NCI-H1694 (cell line): ENCODE measurements at places on chromosomes 12 and 14.

GRCh38 chr12:12901158-12901791, 9.9 kb downstream of the GPRC5A start:
- no peak for DNase-seq

- DNase-seq, result no peak
Measured at GRCh38 chr12:47033081-47033480, 46.3 kb upstream of the PCED1B start.

DNA sequence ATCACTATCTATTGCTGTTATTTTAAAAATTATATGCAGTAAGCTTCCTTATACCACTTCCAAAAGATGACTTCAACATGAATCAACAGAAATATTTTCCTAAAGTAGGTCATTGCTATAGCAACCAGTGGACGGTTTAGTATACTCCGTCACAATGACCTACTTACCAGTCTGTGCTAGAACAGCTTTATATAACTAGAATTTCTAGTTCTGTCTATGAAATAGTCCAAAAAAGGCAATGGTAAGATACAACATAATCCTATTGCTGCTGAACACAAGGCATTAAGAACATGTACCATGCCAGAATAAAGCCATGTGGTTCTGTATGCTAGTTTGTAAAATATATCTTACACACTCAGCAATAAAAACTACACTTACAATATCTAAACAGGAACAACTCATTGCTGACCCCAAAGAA, 40.7 kb upstream of the MTERF2 start:
- no peak for DNase-seq

DNA sequence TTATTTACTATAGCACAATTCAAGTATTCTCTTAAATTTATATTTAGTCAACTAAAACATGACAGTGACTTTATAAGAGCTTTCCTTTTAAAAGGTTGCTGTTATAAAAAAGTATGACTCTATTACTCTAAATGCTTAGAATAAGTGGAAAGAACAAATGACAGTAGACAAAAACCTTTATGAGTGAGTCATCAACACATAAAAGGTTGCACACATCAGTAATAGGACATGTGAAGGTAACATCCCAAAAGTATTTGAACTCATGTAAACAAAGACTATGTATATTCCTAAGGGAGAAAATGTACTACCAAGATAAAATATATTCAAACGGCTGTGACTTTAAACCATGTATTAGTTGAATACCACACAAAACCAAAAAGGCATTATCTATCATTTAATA, 98.8 kb downstream of the PAWR start:
- DNase-seq, result no peak

DNA sequence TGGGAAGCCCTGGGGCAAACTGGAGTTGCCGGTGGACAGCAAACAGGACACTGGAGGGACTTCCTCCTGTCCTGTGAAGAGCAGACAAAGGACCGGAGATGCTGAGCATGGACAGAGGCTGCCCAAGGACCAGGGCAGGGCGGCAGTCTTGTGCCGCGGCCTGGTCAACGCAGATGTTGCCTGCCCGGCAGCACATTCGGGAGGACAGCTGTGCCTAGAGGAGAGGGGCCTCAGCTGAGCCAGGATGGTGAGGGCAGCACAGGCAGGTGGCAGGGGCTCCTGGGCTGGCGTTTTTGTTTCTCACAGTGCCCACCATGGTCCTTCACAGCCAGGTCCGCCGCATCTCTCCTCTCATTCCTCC, 13.3 kb downstream of the ANKRD9 start:
- DNase-seq, result no peak

GRCh38 chr14:47252802-47253201, 422.6 kb downstream of the MDGA2 start:
- DNase-seq, result no peak
